Calu3 (cell line): ENCODE measurements at places on chromosomes 2 and 18. TPM values are rescaled to one million over a fixed set of nuclear protein-coding genes. Genes with fewer than 3 reads are reported as not detected.

KCNE4 gene
- not detected in 2 replicates for total RNA-seq

RAMP1 gene
- total RNA-seq = 9.6 and 9.8 TPM in 2 replicates

COBLL1 gene
- total RNA-seq = 44.9 and 56.9 TPM in 2 replicates

SPATA3 gene
- not detected in 2 replicates for total RNA-seq

ALPI gene
- not detected in 2 replicates for total RNA-seq

CFAP210 gene
- total RNA-seq = 0.17 TPM in 1 of 2 replicates, not detected in the other

LCT gene
- 1.3 and 1.4 TPM in 2 replicates for total RNA-seq

KCNG3 gene
- total RNA-seq = 0.73 and 0.94 TPM in 2 replicates

NXPH2 gene
- total RNA-seq = 1.3 and 3.1 TPM in 2 replicates

FAM110C gene
- total RNA-seq = 17.9 and 20.6 TPM in 2 replicates

MOGAT1 gene
- 35.9 and 51.2 TPM in 2 replicates for total RNA-seq

BOLL gene
- total RNA-seq = not detected in 2 replicates

COL5A2 gene
- total RNA-seq = 0.56 and 1.1 TPM in 2 replicates

HOXD9 gene
- not detected in 2 replicates for total RNA-seq

THOC1 gene
- 38.3 and 47.1 TPM in 2 replicates for total RNA-seq
